ENCODE measurements at places on chromosomes 5 and 9.

DNA sequence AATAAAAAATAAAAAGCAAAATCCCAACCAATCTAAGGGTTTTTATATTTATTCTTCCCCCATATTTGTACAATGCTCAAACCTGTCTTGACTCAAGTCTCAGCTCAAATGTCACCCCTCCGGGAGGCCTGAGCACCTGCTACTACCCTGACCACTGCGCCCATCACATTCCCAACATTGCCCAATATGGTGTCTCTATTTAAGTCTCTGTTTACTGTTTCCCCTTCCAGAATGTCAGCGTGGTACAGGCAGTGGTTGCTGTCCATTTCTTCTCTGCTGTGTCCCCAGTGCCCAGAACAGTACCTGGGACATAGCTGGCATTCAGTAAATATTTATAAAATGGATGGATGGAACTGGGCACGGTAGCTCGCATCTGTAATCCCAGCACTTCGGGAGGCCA is 47.3 kb upstream of the PRRC2B start:
- DNase-seq = no peak

- no peak for DNase-seq
Measured at GRCh38 chr9:18384066-18384465, 89.9 kb upstream of the ADAMTSL1 start.

- no peak for DNase-seq
Measured at GRCh38 chr5:58828258-58828657, 245.4 kb downstream of the RAB3C start.

DNA sequence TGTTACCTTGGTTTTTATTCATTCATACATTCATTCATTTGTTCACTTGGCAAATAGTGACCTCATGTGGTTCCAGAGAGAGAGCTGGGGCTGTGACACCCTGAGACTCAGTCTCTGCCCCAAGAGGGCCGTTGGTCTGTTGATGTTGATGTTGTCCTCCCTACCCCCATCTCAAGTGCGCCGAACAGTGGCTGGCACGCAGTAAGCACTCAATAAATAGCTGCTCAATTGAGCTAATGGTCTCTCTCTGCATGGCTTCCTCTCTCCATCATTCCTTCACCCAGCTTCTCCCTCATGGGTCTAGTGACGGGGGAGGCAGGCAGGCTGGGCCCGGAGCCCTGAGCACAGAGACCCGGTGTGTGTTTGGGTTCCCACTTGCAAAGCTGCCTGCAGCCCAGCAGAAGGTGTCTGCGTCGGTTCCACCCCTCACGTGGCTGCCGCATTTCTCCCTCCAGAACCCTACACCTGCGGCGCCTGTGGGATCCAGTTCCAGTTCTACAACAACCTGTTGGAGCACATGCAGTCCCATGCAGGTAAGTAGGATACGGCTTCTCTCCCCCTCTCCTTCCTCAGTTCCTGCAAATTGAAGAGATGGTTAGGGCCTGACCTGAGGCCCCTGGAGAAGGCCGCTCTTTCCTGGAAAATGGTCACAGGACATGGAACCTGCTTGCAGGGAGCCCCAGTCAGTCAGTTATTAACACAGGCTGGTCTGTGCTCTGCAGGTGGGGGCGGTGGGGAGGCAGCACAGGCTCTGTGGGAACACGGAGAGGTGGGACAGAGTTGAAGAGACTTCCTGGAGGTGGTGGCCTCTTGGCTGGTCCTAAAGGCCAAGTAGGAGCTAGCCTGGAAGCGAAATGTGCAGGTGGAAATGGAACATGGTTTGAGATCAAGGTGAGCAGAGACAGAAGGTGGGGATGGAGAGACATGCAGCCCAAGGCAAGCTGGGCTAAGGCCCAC is 42.0 kb downstream of the AMBP start:
- no peak for DNase-seq

- DNase-seq = no peak
Measured at GRCh38 chr9:136922540-136922939, 22.0 kb downstream of the FBXW5 start.

DNA sequence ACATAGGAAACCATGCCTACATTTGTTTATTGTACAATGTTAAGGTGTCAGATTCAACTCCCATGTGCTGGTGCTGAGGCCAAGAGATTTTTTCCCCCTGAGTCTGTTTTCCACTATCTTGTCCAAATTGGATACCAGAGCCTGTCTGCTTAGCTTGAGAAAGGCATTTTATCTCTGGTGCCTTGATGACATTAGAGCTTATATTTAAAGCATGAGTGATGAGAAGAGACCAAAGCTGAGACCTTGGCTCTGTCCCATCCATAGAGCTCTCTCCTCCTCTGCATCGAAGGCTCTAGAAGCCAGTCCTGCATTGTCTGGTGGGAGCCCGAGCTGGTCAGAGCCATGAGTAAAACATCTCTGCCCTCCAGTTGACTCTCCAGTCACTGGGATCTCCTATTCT is 10.4 kb upstream of the PPP2CA start:
- DNase-seq = no peak

- no peak for DNase-seq
Measured at GRCh38 chr5:124492444-124493224, 253.8 kb downstream of the ZNF608 start.

- no peak for DNase-seq
Measured at GRCh38 chr9:25658571-25658970, 19.7 kb downstream of the TUSC1 start.

DNA sequence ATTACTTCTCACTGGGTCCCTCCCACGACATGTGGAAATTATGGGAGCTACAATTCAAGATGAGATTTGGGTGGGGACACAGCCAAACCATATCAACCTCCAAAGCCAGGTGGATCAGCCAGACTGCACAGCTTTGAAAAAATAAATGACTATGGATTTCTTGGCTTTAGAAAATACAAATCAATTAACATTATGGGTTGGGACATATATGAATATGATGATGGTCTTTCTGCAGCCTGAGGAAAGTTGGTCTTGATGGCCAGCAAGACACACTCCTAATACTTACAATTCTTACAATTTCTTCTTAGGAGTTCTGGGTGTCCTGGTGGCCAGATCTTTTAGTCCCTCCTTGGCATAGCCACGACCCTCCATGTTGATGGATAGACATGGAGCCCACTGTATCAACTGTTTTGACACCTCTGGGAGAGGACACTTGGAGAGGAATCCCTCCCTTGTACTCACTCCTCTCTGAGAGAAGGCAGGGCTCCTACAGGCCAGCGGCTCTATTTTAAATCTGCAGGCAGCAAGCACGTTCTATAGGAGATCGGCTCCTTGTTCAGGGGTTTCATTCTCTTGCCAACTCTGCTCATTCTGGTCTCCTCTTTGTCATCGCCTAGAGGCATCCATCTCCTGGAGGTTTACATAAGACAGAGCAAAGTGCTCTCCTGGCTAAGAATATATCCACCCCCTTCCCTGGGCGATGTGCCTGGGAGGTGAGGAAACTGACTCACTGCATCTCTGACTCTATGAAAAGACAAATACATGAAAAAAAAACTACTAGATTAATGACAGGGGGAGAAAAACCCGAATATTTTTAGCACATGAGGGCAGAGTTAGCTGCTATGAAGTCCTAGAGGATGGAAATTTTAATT is 145.9 kb downstream of the CARTPT start:
- DNase-seq = no peak

Data from stimulated activated CD8-positive, alpha-beta memory T cell treated with anti-CD3 and anti-CD28 coated beads, Interleukin-7, amount 100 ng/mL, for 1 hour (primary cell).